ENCODE measurements at places on chromosomes 16 and 17.

DNA sequence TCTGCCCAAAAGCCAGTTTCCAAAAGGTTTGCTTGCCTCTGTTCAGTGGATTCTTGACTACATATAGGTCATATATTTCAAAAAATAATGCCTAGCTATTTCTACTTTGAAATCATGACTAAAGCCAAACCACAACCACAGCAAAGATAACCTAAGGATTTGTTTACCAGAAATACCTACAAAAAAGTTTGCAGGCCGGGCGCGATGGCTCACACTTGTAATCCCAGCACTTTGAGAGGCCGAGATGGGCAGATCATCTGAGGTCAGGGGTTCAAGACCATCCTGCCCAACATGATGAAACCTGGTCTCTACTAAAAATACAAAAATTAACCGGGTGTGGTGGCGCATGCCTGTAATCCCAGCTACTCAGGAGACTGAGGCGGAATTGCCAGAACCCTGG lies 15.2 kb downstream of the CARHSP1 start:
- DNase-seq: no peak

DNA sequence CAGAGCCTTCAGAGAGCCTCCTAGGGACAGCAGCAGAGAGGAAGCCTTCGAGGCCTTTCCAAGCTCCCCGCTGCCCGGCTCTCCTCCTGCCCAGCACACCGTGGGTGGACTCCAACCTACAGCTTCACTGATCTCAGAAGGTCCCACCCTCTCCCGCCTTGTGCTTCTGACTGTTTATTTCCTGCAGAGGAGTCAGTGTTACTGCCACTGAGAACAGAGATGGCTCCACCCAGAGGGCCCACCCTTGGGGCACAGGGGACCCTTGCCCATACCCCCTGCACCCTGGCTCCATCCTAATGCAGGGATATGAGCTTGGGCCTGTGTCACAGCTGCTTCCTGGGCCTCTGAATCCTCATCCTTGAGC lies 52.8 kb upstream of the TOB1 start:
- DNase-seq: no peak

GRCh38 chr16:70342016-70342415 lies 4.7 kb upstream of the DDX19A start:
- no peak for DNase-seq

DNA sequence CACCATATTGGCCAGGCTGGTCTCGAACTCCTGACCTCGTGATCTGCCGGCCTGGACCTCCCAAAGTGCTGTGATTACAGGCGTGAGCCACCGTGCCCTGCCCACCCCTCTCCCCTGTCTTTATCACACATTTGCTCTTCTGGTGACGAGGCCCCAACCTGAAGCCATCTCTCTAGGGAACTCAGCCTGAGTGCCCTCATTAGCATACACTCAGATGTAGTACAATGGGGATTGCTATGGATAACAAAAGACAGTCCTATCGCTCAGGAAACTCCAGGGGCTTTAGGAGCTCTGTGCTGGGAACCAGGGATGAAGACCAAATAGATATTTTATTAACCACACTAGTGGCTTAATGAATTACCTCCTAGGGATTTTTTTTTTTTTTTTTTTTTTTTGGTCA lies 100.7 kb downstream of the MARF1 start:
- DNase-seq: no peak

DNA sequence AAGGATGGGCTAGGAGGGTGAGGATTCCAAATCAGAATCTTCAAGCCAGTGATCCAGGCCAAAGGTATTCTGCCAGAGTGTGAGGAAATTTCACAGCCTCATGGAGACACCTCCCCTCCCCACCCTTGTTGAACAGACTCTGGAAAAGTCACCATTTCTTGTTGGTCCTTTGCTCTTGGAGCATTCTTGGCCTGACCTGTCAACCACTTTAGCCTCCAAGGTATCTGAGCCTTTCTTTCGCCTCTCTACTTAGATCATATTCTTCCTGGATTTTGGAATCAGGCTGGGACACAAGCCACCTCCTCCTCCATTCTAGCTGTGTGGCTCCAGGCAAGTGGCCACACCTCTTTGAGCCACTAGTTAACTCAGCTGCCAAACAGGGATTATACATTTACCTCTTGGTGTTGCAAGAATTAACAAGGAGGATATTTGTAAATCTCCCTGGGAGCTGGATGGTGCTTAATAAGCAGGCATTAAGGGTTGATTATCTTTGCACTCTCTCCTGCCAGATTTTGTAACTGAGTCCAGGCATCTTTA lies 193.5 kb downstream of the WWOX start:
- no peak for DNase-seq

- no peak for DNase-seq
Measured at GRCh38 chr17:49524473-49525359, 29.6 kb downstream of the NGFR start.

DNA sequence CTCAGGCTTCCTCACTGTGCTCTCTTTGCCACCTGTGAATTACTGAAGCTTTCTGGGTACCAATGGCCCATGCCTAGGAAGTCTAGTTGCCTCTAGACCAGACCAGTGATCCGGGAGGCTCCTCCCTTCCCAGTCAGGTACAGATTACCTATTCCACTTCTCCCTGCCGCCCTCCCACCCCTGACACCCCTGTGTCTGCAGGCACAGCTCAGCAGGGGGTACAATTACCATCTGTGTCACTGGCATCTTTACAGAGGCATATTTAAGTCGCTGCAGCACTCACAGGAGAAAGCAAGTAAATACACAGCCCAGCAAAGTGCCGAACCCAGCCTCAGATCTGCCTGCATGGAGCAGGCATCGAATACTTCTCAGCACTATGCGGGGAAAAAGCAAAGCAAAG lies 5.3 kb upstream of the WSCD1 start:
- DNase-seq: no peak

- no peak for DNase-seq
Measured at GRCh38 chr17:73401911-73402310, 90.1 kb upstream of the CDC42EP4 start.

DNA sequence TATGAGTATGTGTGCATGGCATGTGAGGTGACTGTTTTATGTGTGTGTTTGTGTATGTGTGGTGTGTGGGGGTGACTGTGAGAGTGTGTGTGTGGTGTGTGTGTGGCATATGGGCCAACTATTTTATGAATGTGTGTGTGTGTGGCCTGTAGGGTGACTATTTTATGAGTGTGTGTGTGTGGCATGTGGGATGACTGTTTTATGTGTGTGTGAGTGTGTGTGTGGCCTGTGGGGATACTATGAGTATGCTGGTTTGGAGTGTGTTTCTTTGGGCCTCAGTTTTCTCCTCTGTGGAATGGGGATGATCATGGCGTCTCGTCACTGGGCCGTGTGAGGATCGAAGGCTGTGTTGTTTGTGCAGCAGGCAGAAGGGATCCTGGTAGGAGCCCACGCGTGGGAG lies 152.1 kb upstream of the PLCG2 start:
- DNase-seq: no peak

GRCh38 chr17:19391432-19391831 lies 4.4 kb upstream of the MFAP4 start:
- DNase-seq: no peak

GRCh38 chr16:11240636-11241473 lies 15.1 kb downstream of the SOCS1 start:
- DNase-seq: no peak

DNA sequence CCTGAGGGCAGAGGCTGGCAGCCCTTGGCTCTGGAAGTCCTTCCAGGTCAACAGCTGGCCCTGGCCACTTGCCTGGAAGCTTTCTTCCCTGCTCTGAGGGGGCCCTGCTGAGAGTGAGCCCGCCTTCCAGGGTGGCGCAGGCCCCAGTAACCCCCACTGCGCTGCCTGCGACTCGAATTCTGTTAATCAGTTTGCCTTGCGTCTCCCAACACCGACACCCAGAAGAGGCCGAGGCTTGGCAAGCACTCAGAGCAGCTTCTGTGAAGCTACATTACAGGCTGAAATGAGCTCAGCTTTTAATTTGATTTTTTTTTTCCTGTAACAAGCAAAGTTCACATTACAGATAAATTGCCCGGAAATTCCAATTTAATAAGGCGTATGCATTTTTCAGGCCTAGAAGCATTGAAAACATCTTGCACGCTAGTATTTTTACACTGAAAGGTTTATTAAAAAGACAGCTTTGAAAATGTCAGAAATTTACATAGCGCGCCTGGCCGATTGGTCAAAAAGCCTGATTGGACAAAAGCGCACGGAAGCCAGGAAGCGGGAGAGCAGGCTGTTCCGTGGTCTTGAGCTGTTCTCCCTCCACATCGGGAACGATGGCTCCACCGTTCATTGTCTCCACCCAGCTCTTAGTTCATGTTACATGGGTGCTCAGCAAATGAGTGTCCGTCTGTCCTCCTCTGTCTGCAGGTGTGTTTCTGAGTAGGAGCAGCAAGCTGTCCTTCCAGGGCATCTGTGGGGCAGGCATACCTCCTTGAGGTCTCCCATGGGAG lies 65.5 kb upstream of the HSBP1 start:
- DNase-seq: no peak

- no peak for DNase-seq
Measured at GRCh38 chr16:65071433-65072311, 50.2 kb downstream of the CDH11 start.

DNA sequence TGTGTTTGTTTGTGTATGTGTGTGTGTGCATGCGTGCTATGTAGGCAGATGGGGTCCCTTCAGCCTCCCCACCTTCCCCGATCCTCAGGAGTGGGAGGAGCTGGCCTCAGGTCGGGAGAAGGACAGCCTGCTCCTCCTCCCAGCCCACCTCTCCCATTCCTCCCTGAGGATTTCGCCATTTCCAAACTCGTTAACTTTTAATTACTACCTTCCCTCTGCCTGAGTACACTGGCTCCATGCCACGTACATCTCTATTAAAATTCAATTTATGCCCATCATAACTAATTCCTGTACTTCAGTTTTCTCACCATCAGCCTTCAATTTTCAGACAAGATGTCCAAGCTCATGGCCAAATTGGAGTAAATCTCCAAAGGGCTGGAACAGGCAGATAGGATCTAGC lies 148.6 kb downstream of the SDK2 start:
- no peak for DNase-seq

GRCh38 chr16:13558752-13559151 lies 361.2 kb upstream of the ERCC4 start:
- no peak for DNase-seq

DNA sequence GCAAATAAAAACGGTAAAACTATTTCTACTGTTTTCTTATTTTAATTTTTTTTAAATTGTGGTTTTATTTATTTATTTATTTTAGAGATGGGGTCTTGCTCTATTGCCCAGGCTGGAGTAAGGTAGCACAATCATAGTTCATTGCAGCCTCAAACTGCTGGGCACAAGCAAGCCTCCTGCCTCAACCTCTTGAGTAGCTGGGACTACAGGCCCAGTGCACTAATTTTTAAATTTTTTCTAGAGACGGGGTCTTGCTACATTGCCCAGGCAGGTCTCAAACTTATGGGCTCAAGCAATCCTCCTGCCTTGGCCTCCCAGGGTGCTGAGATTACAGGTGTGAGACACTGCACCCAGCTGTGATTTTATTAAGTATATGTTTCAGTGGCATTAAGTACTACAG lies 46.5 kb upstream of the MRC2 start:
- no peak for DNase-seq

DNA sequence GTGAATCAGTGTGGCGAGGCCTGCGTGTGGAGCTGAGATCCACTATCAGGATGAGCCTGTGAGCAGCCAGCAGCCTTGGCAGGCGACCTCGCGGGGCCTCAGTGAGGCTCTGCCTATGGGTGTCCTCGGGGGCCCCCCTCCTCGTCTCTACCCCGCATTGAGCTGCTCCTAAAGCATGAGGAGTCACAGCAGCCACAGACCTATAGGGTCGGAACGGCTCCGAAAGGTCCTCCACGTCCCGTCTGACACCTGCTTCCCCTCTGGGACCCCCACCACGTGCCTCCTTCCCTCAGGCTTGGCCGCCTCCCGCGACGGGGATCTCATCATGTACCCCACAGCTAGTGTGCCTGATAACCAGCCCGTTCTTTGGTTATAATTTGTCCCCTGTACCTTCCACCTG lies 28.8 kb downstream of the GRIN2C start:
- DNase-seq: no peak

All from RCC 7860 (cell line).